Thyroid gland (tissue), 4 donors: ENCODE measurements at places on chromosomes 16 and 17.

GRCh38 chr17:54867634-54868033 is 33.0 kb upstream of the TOM1L1 start:
- DNase-seq, result no peak

DNA sequence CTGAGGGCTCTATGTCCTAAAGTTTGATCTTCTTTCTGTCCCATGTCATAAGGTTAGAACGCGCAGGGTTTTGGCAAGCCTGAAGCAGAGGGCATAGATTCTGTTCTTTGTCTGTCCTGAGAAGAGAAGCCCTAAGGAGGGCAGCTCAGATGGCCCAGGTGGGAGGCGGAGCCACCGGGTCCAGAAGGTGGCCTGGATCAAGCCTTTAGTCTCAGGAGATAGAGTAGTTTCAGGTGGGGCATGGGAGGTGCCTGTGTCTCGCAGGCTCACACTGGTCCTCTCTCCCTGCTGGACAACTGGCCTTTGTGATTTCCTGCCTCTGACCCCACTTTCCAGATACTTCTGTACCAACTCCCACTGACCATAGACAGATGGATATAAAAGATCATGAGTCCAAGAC is 44.2 kb upstream of the DNAJA2 start:
- DNase-seq, result no peak

DNA sequence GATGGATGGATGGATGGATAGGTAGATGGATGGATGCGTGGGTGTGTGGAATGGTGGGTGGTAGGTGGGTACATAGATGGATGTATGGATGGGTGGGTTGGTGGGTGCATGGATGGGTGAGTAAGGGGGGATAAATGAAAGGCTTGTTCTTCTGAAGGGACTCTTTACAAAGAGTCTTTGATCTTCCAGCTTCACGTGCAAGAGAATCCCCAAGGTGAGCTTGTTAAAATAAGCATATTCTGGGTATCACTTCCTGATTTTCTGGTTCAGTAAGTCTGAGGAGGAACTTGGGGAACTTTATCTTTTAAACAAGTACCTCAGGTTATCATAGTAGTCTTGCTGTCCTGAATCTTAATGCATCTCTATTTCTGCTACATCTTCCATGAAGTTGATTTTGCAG is 639.1 kb downstream of the MAF start:
- DNase-seq, result no peak

DNA sequence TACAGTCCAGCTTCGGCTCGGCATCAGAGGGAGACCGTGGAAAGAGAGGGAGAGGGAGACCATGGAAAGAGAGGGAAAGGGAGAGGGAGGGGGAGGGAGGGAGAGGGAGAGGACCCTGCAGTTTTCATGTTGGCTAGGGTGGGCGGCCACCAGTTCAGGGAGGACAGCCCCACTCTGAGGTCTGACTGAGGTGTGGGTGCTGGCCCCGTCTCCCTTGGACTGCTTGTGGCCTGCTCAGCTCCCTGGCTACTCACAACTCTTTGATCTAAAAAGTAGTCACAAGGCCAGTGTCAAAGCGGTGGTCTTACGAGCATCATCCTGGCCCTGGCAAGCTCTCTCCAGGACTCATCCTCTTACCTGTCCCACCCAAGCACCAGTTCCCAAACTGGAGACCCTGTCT is 9.4 kb downstream of the COX4I1 start:
- no peak for DNase-seq

- DNase-seq, result peak; percentile 76
These were observed 172.0 kb upstream of the CHMP6 start for GRCh38 chr17:80819422-80820164.

DNA sequence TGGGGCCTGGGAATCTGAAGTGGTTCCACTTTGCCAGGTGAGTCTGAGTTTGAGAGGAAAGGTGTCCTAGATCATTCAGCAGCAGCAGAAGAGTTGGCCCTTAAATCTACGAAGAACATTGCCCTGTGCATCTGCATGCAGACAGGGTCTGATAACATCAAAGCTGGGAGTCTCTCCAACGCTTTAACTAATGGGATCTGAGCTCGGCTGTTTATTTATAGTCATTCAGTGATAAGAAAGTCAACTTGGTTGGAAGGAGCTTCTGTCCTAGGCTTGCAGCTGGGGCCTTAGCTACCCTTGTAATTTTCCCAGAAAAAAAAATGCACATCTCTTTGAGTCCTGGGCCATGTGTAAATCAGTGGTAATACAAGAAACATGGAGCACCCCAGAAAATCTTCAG is 418.0 kb upstream of the HSBP1 start:
- no peak for DNase-seq

GRCh38 chr17:59565959-59566324 is 532 bp downstream of the DHX40 start:
- DNase-seq, result peak; percentile 62

- DNase-seq, result no peak
These were observed 238.9 kb upstream of the NLRP1 start for GRCh38 chr17:5823219-5823618.
